ENCODE measurements at places on chromosomes 7 and 10. TPM values are rescaled to one million over a fixed set of nuclear protein-coding genes. Genes with fewer than 3 reads are reported as not detected.
A peak's percentile ranks its signal among the peaks of the same experiment; 100 is the strongest.

DNA sequence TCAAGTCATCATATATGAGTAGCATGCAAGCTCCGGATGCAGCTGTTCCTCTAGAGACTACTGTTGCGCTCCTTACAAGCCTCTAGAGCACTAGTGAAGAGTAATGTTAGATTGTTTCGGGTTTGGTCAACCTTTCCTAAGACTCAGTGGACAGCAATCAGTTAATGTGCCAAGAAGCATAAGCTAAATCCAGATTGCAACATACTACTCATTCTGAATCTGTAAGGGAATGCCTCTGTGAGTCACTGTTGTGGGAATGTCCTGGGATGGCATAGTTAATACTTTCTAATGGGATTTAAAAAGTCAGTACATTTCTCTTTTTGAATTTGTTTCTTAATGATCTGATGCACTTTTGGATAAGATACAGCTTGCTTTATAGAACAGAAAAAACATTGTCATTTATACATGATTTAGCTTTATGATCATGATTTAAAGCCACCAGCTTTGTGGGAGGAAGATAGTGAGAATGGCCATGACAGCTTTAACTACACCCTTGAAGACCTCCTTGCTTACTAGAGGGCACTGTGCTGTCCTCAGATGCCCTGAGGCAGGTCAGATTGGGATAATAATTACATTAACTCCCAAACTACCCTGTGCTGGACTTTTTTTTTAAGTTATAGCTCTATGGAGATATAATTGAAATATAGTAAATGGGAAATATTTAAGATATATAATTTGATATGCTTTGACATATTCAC lies 138.4 kb downstream of the SDK1 start:
- no peaks in the 10 kb centered on the region for H3K36me3 ChIP-seq
- no peaks in the 10 kb centered on the region for H3K27me3 ChIP-seq
- DNase-seq = no peak
- no peak overlapping the region for H3K4me3 ChIP-seq

- no peaks in the 10 kb centered on the region for H3K27me3 ChIP-seq
- no peak overlapping the region for H3K27ac ChIP-seq
- H3K36me3 ChIP-seq = no peaks in the 10 kb centered on the region
Measured at GRCh38 chr7:42479816-42480633, 243.0 kb upstream of the GLI3 start.

- H3K4me1 ChIP-seq = peaks cover 8% of the 10 kb centered on the region
- no peak for DNase-seq
- no peak overlapping the region for H3K4me3 ChIP-seq
- no peaks in the 10 kb centered on the region for H3K27me3 ChIP-seq
Measured at GRCh38 chr10:33095867-33096815, 138.1 kb upstream of the ITGB1 start.

DNA sequence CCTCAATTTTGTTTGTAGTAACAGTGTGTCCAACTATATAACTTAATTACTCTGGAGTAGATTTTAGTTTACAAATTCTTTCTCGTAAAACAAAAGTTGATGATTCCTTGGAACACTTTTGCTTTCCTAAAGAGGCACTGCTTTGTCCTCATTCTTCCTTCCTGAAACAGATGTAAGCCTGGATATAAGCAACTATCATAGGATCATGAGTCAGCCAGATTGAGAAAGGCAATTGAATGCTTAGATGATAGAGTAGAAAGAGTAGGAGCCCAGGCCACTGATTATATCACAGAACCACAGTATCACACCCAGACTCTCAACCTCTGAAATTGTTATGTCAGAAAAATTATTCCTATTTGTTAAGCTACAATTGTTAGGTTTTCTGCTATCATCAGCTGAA lies 69.9 kb downstream of the TMEM106B start:
- H3K36me3 ChIP-seq = no peaks in the 10 kb centered on the region
- H3K27me3 ChIP-seq = no peaks in the 10 kb centered on the region
- no peak for DNase-seq
- no peak overlapping the region for H3K27ac ChIP-seq
- peaks cover 4% of the 10 kb centered on the region for H3K4me1 ChIP-seq

DNA sequence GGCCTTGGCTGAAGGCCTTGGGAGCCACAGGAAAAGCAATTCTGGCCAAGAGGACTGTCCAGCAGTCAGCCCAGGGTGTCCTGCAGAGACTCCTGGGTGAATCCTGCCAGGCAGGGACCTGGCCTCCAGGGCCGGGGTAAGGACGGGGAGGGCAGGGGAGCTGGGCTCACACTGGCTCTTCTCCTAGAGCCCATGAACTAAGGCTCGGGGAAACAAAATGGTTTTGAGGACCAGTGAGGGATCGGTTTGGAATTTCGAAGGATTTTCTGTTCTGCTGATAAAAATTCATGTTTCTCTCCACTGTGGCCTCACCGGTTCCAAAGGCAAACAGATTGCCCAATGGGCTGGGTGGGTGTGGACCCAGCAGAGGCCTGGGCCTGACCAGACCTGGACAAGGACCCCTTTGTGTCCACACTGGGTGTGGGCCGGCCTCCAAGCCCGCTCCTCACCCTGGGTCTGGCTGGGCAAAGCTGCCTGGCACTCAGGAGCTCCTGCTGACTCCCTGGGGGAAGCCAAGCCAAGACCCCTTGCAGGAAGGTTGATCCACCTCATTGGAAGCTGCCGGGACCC lies 27.3 kb downstream of the FAM20C start:
- H3K4me1 ChIP-seq = no peaks in the 10 kb centered on the region
- H3K27ac ChIP-seq = no peak overlapping the region
- no peak for DNase-seq

DNA sequence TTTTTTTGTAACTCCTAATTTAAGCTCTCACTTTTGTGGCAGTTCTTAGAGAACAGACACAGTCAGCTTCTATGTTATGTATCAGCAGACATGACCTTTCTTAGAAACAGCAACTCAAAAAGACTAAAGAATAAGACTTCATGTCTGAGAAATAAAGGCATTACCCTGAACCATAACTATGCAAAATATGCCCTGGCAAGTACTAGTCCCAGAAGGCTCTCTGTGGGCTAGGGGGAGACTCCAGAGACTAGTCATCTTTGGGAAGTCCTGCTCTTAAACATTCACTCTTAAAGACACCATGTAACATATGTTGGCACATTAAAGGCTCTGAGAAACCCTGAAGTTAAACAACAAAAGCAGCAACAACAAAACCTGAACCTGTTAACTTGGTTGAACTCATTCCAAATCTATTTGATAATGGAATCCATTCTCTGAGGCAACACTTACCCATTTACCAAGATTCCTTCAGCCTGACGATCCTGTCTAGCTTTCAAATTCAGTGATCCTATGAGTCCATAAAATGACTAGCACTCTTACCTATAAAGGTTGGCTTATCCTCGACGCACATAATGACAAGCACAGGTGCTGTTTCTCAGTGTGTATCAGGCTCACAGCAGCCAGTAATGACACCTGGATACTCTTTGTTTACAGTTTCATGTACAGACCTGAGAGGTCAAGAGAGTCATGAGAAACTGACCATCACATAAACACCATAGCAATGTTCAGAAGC lies 62.3 kb downstream of the OSBPL3 start:
- H3K4me1 ChIP-seq = peaks cover 20% of the 10 kb centered on the region
- H3K27me3 ChIP-seq = no peaks in the 10 kb centered on the region
- no peak overlapping the region for H3K4me3 ChIP-seq

- H3K36me3 ChIP-seq = no peaks in the 10 kb centered on the region
- peaks cover 3% of the 10 kb centered on the region for H3K4me1 ChIP-seq
- H3K27me3 ChIP-seq = peaks cover 3% of the 10 kb centered on the region
- H3K27ac ChIP-seq = no peak overlapping the region
Measured at GRCh38 chr10:88728107-88728763, 22.2 kb downstream of the LIPK start.

- DNase-seq = no peak
- no peak overlapping the region for H3K4me3 ChIP-seq
- H3K36me3 ChIP-seq = no peaks in the 10 kb centered on the region
- H3K27me3 ChIP-seq = no peaks in the 10 kb centered on the region
- no peak overlapping the region for H3K27ac ChIP-seq
- H3K4me1 ChIP-seq = peaks cover 4% of the 10 kb centered on the region
Measured at GRCh38 chr10:95540514-95541052, 20.6 kb downstream of the SORBS1 start.

DNA sequence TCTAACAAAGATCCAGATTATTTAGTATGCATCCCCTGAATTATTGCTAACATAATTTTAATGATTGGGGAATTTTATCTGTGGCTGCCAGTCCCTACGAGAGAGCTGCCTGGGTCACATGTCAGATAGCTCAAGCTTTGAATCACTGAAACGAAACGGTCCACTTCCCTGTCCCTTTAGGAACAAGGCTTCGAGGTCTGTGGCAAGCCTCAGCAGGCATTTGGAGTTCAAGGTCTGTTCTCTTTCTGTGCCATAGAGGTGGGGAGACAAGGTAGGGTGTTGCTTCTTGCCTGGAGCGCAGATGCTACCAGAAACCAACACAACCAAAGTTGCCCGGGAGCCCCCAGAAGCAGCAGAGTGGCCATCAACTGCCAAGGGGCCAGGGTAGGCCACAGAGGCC lies 13.9 kb upstream of the SH2D4B start:
- no peaks in the 10 kb centered on the region for H3K27me3 ChIP-seq
- H3K27ac ChIP-seq = no peak overlapping the region
- no peak for DNase-seq
- H3K4me1 ChIP-seq = no peaks in the 10 kb centered on the region
- H3K4me3 ChIP-seq = no peak overlapping the region
- H3K36me3 ChIP-seq = no peaks in the 10 kb centered on the region

- DNase-seq = no peak
- no peaks in the 10 kb centered on the region for H3K4me1 ChIP-seq
- peak overlapping the region; percentile 93 for H3K4me3 ChIP-seq
- H3K36me3 ChIP-seq = no peaks in the 10 kb centered on the region
Measured at GRCh38 chr7:27661811-27662489, 733 bp downstream of the HIBADH start.

RNF133 gene
- 0.53 TPM for total RNA-seq

CREB3L2 gene
- 10.7 TPM for total RNA-seq

HOXA13 gene
- total RNA-seq = not detected

FGFR2 gene
- 76.3 TPM for total RNA-seq

ODAD2 gene
- total RNA-seq = 9.7 TPM

NUTM2E gene
- total RNA-seq = 0.09 TPM

CCL24 gene
- not detected for total RNA-seq

CCDC3 gene
- 0.87 TPM for total RNA-seq

Data from neural progenitor cell (in vitro differentiated cells).